ENCODE measurements at places on chromosomes 6 and 20.

GRCh38 chr20:47256668-47257236, 99.7 kb downstream of the ZMYND8 start:
- DNase-seq, result no peak

DNA sequence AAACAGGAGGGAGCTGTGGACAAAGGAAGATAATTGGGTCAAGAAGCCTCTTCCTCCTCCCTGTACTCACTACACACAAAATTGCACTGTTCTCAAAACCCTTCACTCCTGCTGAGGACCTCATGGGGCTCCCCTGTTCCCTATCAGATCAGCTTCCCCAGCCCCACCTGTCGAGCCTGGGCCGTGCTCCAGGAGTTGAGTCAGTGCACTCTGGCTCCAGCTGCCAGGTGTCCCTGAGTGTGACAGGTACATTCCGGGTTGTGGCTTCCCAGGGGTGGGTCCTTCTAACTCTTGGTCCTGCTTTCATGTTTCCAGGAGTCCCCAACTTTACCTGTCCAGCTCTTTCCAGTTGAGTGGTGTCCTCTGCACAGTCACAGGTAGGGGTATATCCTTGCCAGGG, 8.4 kb downstream of the RAB5IF start:
- DNase-seq, result no peak

DNA sequence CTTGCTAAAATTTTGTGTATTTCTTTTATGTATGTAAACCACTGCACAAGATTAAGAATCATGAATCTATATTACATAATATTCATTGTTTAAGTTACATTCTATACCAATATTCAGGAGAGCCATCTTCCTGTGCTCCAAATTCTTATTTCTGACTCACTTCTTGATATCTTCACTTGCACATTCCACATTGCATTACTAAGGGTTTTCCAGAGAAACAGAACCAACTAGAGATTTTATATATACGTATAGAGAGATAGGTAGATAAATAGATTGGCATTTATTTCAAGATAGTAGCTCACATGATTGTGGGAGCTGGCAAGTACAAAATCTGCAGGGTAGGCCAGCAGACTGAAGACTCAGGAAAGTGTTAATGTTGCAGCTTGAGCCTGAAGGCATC, 222.2 kb upstream of the PRSS16 start:
- DNase-seq, result no peak

- no peak for DNase-seq
Measured at GRCh38 chr6:167306401-167306998, 15.4 kb downstream of the UNC93A start.

GRCh38 chr6:130882370-130882769, 55.2 kb downstream of the SMLR1 start:
- no peak for DNase-seq
